ENCODE measurements at places on chromosomes 3 and 15.
A peak's percentile ranks its signal among the peaks of the same experiment; 100 is the strongest.

- H3K27ac ChIP-seq = no peak overlapping the region
- H3K4me3 ChIP-seq = no peak overlapping the region
- peaks cover 37% of the 10 kb centered on the region for H3K27me3 ChIP-seq
- H3K4me1 ChIP-seq = peaks cover 10% of the 10 kb centered on the region
Observed at GRCh38 chr3:194905696-194906095, 220.0 kb downstream of the FAM43A start.

- peak; percentile 54 for DNase-seq
- H3K27me3 ChIP-seq = no peaks in the 10 kb centered on the region
- H3K4me3 ChIP-seq = peak overlapping the region; percentile 15
- H3K27ac ChIP-seq = peak overlapping the region; percentile 71
- H3K4me1 ChIP-seq = peaks cover 61% of the 10 kb centered on the region
- no peaks in the 10 kb centered on the region for H3K36me3 ChIP-seq
Observed at GRCh38 chr3:53030619-53031449, 15.0 kb downstream of the SFMBT1 start.

GRCh38 chr15:81929557-81929956 is 116.3 kb downstream of the MEX3B start:
- no peak overlapping the region for H3K4me3 ChIP-seq
- H3K36me3 ChIP-seq = no peaks in the 10 kb centered on the region
- H3K27me3 ChIP-seq = peaks cover 7% of the 10 kb centered on the region
- H3K27ac ChIP-seq = no peak overlapping the region
- DNase-seq = no peak

DNA sequence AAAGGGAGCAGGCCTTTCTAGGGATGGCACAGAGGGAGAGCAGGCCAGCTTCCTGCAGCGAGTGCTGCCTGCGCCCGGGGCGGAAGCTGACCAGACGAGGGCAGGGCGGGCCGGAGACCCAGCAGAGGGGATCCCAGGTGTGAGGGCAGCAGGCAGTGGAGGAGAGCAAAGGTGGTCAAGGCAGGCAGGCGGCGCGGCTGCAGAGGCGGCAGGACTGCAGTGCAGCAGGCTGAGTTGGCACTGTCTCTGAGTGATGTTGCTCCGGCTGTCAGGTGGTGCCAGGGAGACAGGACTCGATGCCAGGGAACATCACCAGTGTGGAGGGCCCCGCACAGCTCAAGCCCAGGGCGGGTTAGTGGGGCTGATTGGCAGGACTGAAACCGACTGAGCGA is 22.3 kb upstream of the PLXNA1 start:
- DNase-seq = no peak

GRCh38 chr3:105356396-105356795 is 10.3 kb upstream of the ALCAM start:
- H3K36me3 ChIP-seq = no peaks in the 10 kb centered on the region
- H3K4me3 ChIP-seq = no peak overlapping the region

DNA sequence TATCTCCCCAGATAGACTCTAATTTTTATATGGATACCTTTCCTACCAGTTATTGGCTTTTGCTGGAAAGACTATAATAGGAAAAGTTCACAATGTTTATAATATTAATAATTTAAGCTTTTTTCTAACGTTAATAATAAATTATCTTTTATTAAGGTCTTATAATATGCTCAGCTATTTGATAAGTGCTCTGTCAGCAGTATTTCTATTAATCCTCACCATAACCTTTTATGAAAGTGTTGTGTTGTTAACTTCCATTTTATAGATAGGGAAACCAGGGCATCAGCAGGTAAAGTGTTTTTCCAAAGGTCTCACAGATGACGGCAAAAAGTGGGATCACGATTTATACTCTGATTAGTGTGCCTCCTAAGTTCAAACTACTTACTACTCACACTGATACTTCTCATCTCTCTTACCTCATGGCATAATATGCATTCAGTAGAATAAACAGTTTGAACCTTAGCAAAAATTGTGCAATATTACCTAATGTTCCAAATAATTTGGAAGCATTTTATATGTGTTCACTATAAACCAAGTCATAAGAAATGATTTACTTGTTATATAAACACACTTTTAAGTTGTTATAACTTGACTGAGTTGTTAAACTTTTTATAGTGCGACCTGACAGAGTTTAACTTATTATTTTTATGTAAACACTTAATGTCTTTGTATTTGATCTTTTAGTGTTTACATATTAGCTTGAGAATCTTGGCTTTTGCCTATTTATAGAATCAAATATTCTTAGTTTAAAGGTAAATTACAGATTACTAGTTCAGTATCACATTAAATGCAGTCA is 274.9 kb upstream of the DCBLD2 start:
- H3K27me3 ChIP-seq = no peaks in the 10 kb centered on the region
- no peak overlapping the region for H3K4me3 ChIP-seq
- no peaks in the 10 kb centered on the region for H3K4me1 ChIP-seq
- H3K36me3 ChIP-seq = no peaks in the 10 kb centered on the region
- no peak overlapping the region for H3K27ac ChIP-seq

GRCh38 chr3:38582941-38583645 is 66.4 kb downstream of the SCN5A start:
- no peak for DNase-seq
- no peaks in the 10 kb centered on the region for H3K4me1 ChIP-seq
- no peaks in the 10 kb centered on the region for H3K27me3 ChIP-seq
- H3K27ac ChIP-seq = no peak overlapping the region

DNA sequence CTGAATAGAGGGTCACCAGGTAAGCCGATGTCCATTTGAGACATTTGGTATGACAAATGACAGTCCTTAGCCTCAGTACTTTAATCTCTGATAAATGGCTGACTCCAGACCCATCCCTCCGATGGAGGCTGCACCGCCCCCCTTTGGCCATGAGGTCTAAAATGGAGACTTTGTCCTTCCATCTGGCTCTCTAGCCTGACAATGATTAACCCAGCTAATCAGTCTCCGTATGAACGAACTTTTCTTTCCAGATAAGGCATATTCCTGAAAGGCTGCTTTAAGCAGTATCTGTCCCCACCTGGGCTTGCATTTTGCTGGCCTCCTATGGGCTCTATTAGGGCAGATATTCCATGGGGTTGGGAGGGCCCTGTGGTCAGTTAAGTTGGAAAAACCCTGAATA is 10.8 kb upstream of the MYZAP start:
- DNase-seq = no peak
- H3K27ac ChIP-seq = no peak overlapping the region
- H3K36me3 ChIP-seq = peaks cover 2% of the 10 kb centered on the region
- H3K4me1 ChIP-seq = no peaks in the 10 kb centered on the region

GRCh38 chr15:50531766-50532165 is 14.7 kb downstream of the USP50 start:
- no peak for DNase-seq
- H3K27me3 ChIP-seq = no peaks in the 10 kb centered on the region
- no peaks in the 10 kb centered on the region for H3K36me3 ChIP-seq
- H3K27ac ChIP-seq = no peak overlapping the region

GRCh38 chr3:78360849-78361248 is 1321.0 kb downstream of the ROBO2 start:
- no peak overlapping the region for H3K27ac ChIP-seq
- no peaks in the 10 kb centered on the region for H3K4me1 ChIP-seq
- no peaks in the 10 kb centered on the region for H3K36me3 ChIP-seq
- DNase-seq = no peak
- no peaks in the 10 kb centered on the region for H3K27me3 ChIP-seq
- H3K4me3 ChIP-seq = no peak overlapping the region

- H3K4me3 ChIP-seq = no peak overlapping the region
- H3K27me3 ChIP-seq = peaks cover 96% of the 10 kb centered on the region
- H3K27ac ChIP-seq = no peak overlapping the region
- no peak for DNase-seq
- H3K36me3 ChIP-seq = no peaks in the 10 kb centered on the region
- H3K4me1 ChIP-seq = peaks cover 5% of the 10 kb centered on the region
Observed at GRCh38 chr3:147418808-147419701, 9.9 kb downstream of the ZIC1 start.

DNA sequence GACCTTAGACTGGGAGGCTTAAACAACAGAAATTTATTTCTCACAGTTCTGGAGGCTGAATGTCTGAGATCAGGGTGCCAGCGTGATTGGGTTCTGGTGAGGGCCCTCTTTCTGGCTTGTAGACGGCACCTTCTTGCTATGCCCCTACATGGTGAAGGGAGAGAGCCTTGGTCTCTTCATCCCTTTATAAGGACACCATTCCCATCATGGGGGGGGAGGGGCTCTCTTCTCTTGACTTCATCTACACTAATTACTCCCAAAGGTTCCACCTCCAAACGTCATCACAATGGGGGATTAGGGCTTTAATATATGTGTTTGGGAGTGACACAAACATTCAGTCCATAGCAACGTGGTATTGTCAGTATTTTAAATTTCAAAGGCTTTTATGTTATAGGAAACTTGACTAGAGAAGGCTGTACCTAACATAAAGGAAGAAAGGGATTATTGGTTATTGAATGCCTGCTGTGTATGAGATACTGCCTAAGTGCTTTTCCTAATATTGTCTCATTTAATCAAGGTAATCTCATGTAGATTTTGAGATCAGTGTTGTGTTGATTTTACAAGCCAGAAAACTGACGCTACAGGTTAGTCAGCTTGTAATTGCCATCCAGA is 20.9 kb downstream of the SYN2 start:
- no peak overlapping the region for H3K4me3 ChIP-seq
- DNase-seq = no peak
- no peaks in the 10 kb centered on the region for H3K36me3 ChIP-seq
- H3K27me3 ChIP-seq = peaks cover 32% of the 10 kb centered on the region

DNA sequence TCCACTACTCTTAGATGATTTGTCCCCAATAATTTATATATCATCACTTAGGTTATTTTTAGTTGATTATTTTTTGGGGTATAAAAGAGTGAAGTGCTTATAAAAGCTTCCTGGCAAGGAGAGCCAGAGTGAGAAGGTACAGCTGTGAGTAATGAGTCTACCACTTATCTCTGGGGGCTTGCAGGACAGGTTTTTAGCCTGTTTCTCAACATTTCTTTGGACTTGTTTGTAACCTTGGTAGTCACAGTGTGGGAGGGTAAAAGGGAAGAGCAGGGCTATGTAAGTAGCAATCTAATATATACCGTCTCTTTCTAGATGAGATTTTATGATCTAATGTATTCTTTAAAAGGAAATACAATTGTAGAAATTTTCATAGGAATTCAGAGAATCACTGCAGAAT is 321.3 kb upstream of the GOLIM4 start:
- DNase-seq = no peak
- no peaks in the 10 kb centered on the region for H3K36me3 ChIP-seq
- no peak overlapping the region for H3K4me3 ChIP-seq
- no peaks in the 10 kb centered on the region for H3K4me1 ChIP-seq
- no peaks in the 10 kb centered on the region for H3K27me3 ChIP-seq

- H3K27ac ChIP-seq = no peak overlapping the region
- DNase-seq = no peak
- no peak overlapping the region for H3K4me3 ChIP-seq
- no peaks in the 10 kb centered on the region for H3K4me1 ChIP-seq
Observed at GRCh38 chr3:156445117-156446090, 109.5 kb downstream of the SSR3 start.

GRCh38 chr3:130604806-130605205 is 87.8 kb downstream of the COL6A6 start:
- H3K36me3 ChIP-seq = no peaks in the 10 kb centered on the region
- H3K27me3 ChIP-seq = peaks cover 7% of the 10 kb centered on the region

DNA sequence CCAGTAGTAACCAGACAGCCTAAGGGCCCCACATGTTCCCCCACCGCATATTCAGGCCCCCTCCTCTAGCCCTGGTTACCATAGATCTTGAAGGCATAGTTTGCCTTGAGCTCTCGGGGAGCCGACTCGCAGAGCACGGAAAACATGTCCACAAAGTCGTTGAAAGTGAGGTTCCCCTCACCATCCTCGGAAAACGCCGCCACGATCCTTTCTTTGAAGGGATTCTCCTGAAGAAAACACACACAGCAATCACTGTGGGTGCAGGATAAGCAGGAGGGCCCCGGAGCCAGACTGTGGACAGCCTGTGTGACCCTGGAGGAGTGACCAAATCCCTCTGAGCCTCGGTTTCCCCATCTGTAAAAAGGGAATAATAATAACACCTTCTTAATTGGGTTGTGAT is 16.8 kb downstream of the SH2D7 start:
- H3K4me1 ChIP-seq = peaks cover 34% of the 10 kb centered on the region
- no peak overlapping the region for H3K4me3 ChIP-seq
- no peaks in the 10 kb centered on the region for H3K36me3 ChIP-seq
- H3K27me3 ChIP-seq = no peaks in the 10 kb centered on the region

GRCh38 chr3:94607778-94608177 is 544.9 kb downstream of the NSUN3 start:
- no peak overlapping the region for H3K27ac ChIP-seq
- H3K4me3 ChIP-seq = no peak overlapping the region
- no peaks in the 10 kb centered on the region for H3K36me3 ChIP-seq

- H3K4me3 ChIP-seq = no peak overlapping the region
- no peaks in the 10 kb centered on the region for H3K4me1 ChIP-seq
- no peak for DNase-seq
- no peaks in the 10 kb centered on the region for H3K36me3 ChIP-seq
- H3K27ac ChIP-seq = no peak overlapping the region
- peaks cover 15% of the 10 kb centered on the region for H3K27me3 ChIP-seq
Observed at GRCh38 chr15:80325206-80325605, 73.2 kb upstream of the CTXND1 start.

GRCh38 chr15:59553879-59554735 is 57.5 kb upstream of the GCNT3 start:
- H3K27me3 ChIP-seq = peaks cover 2% of the 10 kb centered on the region
- DNase-seq = no peak
- H3K27ac ChIP-seq = no peak overlapping the region
- H3K4me3 ChIP-seq = no peak overlapping the region
- H3K4me1 ChIP-seq = no peaks in the 10 kb centered on the region

- no peak overlapping the region for H3K4me3 ChIP-seq
- H3K36me3 ChIP-seq = no peaks in the 10 kb centered on the region
- peaks cover 22% of the 10 kb centered on the region for H3K4me1 ChIP-seq
- peaks cover 16% of the 10 kb centered on the region for H3K27me3 ChIP-seq
Observed at GRCh38 chr3:18100121-18100520, 325.0 kb downstream of the SATB1 start.

DNA sequence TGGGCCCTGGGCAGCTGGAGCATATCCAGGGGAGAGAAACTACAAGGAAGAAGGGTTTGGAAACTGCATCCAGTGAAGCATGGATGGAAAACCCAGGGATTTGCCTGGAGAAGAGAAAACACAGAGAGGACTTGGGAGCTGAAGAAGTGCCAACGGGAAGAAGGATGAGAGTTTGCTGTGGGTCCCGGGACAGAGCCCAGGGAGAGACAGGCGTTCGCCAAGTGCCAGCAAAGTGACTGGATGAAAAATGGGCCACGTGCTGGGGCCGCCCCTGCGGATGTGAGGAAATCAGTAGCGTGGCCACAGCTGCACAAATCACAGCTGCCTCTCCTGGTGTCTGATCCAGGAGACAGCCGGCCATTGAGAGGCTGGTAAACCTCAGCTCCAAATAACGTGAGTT is 70.4 kb downstream of the HES1 start:
- no peak overlapping the region for H3K27ac ChIP-seq
- H3K27me3 ChIP-seq = peaks cover 45% of the 10 kb centered on the region
- H3K4me1 ChIP-seq = peaks cover 15% of the 10 kb centered on the region
- H3K4me3 ChIP-seq = no peak overlapping the region
- no peaks in the 10 kb centered on the region for H3K36me3 ChIP-seq
- no peak for DNase-seq

DNA sequence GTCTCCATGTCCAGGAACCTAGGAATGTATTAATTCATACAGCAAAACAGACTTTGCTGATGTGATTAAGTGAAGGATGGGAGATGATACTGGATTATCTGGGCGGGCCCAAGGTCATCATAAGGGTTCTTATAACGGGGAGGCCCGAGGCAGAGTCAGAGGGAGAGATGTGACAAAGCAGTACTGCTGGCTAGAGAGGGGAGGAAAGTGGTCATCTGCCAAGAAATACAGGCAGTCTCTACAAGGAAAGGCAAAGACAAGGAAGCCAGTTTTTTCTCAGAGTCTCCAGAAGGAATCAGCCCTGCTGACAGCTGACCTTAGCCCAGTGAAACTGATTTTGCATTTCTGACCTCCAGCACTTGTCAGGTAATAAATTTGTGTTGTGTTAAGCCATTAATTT is 66.2 kb upstream of the CORO2B start:
- H3K27me3 ChIP-seq = peaks cover 2% of the 10 kb centered on the region
- no peaks in the 10 kb centered on the region for H3K4me1 ChIP-seq

All from activated T-cell treated with anti-CD3 and anti-CD28 coated beads, Interleukin-2, amount 50 U/mL, for 24 hours (primary cell).